ENCODE measurements at places on chromosomes 12 and 14.

- no peak for DNase-seq
These were observed 9.1 kb downstream of the TMED10 start for GRCh38 chr14:75167325-75167724.

- DNase-seq = no peak
These were observed 903 bp upstream of the NT5DC3 start for GRCh38 chr12:103841690-103842584.

DNA sequence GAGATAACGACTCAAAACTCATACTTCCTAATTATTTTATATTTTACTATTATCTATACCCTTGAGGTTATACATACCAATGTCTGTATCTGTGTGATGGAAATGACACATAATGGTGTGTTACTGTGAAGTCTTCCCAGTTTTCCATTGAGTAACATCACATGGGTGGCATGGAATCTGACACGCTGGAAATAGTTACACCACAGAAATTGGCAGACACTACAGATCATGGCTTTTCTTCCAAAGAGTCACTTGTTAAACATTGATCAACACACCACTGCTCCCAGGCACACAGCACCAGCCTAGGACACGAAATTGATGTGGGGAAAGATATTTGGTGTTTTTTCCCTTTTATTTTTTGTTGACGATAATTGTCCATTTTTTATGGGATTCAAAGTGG, 33.0 kb upstream of the VWF start:
- DNase-seq = no peak

GRCh38 chr12:112761366-112761986, 30.1 kb upstream of the RPH3A start:
- DNase-seq = no peak

DNA sequence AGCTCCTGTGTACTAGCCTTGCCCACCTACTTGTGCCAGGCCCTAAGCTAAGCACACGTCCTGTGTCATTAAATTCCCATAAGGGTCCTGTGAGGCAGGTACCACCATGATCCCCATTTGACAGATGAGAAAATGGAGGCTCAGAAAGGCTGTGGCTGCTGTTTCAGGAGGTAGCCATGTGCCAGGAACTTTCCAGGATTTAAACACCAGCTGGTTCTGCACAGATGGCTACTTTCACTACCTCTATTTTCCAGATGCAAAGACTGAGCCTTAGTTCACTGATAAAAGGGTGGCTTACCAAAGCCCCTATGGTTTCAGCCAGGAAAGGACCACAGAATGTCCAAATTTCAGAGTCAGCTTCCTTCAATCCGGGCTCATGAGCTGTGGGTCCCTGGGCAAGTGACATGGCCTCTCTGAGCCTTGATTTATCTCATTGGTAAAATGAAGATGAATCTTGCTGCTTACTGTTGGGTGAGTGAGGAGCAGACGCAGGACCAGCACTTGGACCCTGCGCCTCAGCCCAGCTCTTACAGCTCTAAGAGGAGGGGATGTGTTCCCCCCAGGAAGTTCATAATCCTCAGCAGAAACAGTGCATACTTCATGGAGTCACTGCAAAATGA, 23.5 kb downstream of the CMKLR1 start:
- no peak for DNase-seq

DNA sequence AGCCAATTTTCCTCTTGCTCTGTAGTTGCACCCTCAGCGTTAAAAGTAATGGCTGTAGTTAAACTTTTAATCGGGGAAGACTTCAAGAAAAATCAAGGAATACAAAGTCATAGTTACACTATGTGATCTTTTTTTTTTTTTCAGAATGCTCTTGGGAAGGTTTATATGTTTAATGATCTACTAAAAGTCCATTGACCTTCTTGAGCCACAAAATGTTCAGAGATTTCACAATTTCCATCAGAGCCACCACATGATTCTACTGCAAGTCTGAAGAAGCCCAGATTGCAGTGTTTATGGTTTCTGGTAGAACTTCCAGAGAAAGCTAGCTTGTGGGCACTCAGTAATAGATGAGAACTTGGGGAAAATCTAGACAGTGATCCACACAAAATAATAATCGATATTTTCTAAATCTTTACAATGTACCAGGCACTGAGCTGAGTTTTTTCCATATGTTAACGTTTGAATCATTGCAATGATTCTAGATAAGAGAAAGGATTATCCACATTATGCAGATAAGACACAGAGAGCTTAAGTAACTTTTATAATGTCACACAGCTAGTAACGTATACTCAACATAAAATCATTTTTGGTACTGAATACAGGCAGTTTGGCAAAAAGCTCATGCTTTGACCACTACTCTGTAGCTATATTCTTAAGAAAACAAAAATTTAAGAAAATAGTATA, 38.3 kb downstream of the GYS2 start:
- no peak for DNase-seq

DNA sequence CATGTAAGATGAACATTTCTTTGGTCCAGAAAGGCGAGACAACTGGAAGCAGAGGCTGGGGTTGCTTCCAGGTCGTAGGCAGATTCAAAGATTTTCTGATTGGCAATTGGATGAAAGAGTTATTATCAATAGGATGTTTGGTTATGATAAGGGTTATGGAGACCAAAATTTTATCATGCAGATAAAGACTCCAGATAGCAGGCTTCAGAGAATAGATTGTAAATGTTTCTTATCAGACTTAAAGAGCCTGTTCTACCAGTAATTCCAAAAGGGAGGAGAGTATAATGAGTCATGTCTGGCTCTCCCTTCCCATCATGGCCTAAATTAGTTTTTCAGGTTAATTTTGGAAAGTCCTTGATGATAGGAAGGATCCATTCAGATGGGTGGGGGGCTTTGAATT, 55.6 kb downstream of the C14orf39 start:
- DNase-seq = no peak
